ENCODE measurements at places on chromosomes 13 and 19. TPM values are rescaled to one million over a fixed set of nuclear protein-coding genes. Genes with fewer than 3 reads are reported as not detected.

Gene C19orf25
- total RNA-seq = 32.7 TPM

Gene PSG11
- total RNA-seq = not detected

Gene JUND
- 3,570 TPM for total RNA-seq

- DNase-seq = no peak
Measured at GRCh38 chr13:75425216-75426009, 56.6 kb downstream of the TBC1D4 start.

GRCh38 chr19:17996826-17997316 lies 11.1 kb upstream of the ARRDC2 start:
- DNase-seq = peak; percentile 93

DNA sequence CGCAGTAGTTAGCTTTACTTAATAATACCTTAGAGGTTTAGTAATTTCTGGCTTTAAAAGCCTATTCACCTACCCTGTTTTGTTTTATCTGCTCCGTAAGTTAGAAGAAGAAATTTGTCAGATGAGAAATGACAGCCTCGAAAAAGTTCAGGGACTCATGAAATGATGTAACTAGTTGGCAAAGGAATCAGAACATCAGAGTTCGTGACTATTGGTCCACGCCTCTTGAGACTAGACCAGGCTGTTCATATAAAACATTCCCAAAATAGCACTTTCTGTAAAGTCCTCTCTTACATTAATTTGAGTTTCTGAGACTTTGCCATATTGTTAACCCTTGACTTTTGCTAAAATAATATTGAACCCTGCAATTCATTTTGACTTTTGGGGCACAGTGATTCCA lies 92.0 kb downstream of the HS6ST3 start:
- DNase-seq = no peak

GRCh38 chr19:11507370-11508078 lies 1.9 kb upstream of the ZNF653 start:
- DNase-seq = no peak

- DNase-seq = no peak
Measured at GRCh38 chr13:76245211-76245610, 609.1 kb downstream of the LMO7 start.

GRCh38 chr19:17611462-17612244 lies 56.2 kb downstream of the COLGALT1 start:
- DNase-seq = no peak

- no peak for DNase-seq
Measured at GRCh38 chr13:99267927-99268326, 9.7 kb upstream of the GPR18 start.

DNA sequence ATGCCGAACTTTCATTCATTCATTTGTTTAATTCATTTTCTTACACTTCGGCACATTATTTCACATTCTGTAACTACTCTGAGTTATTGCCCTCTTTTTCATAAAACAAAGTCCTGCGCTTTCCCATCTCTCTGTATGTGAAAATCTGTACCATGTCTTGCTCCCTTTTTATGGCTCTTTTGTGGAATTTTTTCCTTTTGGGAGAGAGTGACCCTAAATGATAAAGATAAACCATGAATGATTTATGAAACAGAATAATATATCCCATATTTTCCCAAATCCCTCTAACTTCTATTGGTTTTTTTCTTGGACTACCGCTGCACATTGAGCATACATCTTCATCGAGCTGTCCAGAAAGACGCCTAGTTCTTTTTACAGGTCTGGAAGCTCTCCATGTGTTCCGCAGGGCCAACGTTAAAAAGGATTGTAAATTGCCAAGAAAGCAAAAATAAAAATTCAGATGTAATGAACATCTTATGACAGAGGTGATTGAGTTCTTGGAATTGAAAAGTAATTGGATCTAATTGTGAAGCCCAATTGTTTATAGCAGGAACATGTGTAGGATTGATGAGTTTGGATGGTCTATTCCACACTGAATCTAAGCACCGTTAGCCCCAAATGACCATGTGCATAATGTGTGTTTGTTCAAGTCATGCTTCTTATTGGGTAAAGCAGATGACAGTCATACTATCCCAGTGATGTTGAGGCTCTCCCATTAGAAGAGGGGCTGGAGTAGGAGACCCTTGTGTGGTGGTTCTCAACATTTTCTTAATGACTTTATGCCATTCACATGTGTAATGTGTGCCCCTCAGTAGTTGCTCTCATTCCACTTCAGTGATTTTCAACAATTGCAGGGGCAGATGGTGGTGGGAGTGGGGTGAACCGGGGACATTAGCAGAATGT lies 378.9 kb downstream of the DLEU7 start:
- DNase-seq = no peak
